Pulmonary artery endothelial cell (primary cell): ENCODE measurements at places on chromosomes 5 and 9. TPM values are rescaled to one million over a fixed set of nuclear protein-coding genes. Genes with fewer than 3 reads are reported as not detected.

NXNL2 gene
- total RNA-seq = not detected in 2 replicates

TNC gene
- total RNA-seq = 0.07 TPM in 2 replicates

PCDHGA11 gene
- 8.7 and 11.1 TPM in 2 replicates for total RNA-seq

DCTN3 gene
- 101 and 107 TPM in 2 replicates for total RNA-seq

MYORG gene
- 3.5 and 5.7 TPM in 2 replicates for total RNA-seq

GABRP gene
- 0.04 and 0.33 TPM in 2 replicates for total RNA-seq
